Activated CD4-positive, alpha-beta T cell treated with anti-CD3 and anti-CD28 coated beads for 4 hours (primary cell): ENCODE measurements at places on chromosomes 2 and 18.

DNA sequence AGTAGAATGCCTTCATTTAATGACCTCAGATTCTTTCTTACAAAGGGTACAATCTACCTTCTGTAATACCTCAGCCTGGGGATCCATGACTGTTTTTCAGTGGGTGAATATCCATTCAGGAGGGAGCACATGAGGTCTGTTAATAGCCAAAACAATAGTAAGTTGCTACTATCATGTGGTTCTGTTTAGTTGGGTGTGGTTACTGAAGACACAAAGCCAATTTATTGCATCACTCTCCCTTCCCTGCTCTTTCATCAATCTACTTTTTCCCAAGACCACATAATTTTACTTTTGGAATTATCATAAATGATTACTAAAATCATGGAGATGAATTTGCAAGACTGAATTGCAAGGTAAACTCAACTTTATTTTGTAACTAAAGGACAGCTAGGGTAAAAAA is 254.2 kb downstream of the GALNT13 start:
- DNase-seq, result no peak

- no peak for DNase-seq
Observed at GRCh38 chr2:54194761-54195750, 61.0 kb downstream of the TSPYL6 start.

- no peak for DNase-seq
Observed at GRCh38 chr2:80126596-80127189, 177.9 kb downstream of the LRRTM1 start.

DNA sequence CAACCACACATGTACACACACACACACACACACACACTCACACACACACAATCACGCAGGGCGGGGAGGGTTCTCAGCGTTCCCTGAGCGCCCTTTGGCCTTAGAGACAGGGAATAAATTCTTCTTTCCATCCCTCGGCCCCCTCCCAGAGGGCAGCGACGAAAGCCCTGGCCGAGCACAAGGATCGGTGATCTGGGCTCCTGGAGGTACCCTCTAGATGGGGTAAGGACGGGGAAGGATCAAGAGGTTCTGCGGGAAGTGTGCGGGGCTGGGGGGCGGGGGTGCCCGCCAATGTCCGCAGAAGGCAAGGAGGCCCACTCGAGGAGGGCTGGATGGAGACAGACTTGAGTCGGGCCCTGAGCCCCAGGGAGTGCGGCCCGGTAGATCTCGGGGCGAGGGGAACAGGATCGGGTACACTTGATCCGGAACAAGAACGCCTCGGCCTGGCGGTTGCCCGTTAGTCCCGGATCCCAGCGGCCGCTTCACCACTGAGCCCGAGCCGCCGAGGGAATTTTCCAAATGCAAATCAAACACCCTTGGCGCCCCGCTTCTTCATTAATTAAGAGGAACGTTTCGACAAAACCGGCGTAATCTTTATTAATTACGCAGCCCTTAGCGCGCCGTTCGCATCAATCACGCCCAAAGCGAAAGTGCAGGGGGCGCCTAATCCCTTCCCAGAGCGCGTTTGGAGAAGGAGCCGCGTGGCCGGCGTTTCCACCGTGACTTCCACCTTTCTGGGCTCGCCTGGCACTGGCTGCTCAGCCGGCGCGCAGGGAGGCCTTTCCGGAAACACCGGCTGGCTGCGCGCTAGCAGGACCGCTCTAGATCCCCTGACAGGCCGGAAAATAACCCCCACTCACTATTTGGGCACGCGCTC is 7.0 kb upstream of the PAX3 start:
- DNase-seq, result no peak

GRCh38 chr2:30213907-30214463 is 17.3 kb upstream of the LBH start:
- no peak for DNase-seq

GRCh38 chr2:23330214-23330613 is 54.8 kb upstream of the KLHL29 start:
- no peak for DNase-seq

DNA sequence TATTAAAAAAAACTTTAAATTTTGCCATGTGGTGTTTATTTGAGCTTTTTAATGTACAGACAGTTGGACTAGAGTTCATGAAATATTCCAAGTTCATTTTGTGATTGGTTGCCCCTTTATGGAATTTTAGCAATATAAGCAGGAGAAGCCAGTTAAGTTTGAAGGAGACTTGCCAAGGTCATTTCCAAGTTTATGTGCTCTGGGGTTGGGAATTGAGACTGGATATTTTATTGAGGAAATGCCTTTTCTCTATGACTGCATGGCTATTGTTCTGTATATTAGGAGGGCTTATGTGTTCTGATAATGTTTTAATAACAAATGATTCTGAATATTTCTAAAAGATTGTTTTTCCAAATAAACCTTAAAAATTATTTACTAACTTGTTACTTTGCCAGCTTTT is 67.0 kb upstream of the TCF4 start:
- DNase-seq, result no peak

DNA sequence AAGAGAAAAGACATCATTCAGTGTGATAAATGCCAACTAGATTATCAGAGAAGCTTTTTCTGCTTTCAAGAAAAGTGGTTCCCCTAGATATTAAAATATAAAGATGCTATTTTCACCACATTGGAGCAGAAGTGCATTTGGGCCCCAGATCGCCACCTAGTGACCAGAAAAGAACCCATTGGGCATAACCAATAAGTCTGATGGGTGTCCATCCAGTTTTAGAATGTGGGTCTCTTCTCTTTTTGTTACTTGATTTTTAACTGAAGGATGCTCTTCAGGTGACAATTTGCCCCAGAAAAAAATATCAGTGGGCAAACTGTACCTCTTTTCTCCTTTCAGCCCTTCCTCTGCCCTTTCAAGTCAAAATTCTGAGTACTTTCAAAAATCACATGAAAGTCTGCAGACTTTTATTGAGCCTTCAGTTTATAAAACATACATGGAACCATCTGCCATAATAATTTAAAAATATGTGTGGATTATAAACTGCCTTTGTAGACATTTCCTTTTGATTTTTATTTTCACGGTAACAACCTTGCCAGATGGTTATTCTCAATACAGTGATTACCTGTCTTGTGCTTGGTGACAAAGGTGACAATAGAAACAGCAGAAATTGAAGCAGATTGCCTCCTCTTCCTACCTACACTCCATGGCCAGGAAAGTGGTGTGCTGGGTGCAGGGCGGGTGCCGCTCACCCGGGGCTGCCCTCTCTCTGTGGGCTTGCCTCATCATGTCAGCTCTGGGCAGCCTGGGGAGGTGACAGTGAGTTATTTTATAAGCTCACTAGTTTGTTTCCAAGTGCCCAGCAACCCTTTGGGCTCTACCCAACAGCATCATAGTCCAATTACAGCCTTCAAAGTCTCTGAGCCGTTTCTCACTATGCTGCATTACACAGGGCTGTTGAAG is 124.5 kb downstream of the DCDC2C start:
- no peak for DNase-seq

- peak; percentile 22 for DNase-seq
Observed at GRCh38 chr18:58315739-58316215, 271.8 kb downstream of the NEDD4L start.

GRCh38 chr2:38505779-38506178 is 96.9 kb downstream of the HNRNPLL start:
- DNase-seq, result no peak

GRCh38 chr2:222714361-222715241 is 43.1 kb downstream of the MOGAT1 start:
- no peak for DNase-seq

DNA sequence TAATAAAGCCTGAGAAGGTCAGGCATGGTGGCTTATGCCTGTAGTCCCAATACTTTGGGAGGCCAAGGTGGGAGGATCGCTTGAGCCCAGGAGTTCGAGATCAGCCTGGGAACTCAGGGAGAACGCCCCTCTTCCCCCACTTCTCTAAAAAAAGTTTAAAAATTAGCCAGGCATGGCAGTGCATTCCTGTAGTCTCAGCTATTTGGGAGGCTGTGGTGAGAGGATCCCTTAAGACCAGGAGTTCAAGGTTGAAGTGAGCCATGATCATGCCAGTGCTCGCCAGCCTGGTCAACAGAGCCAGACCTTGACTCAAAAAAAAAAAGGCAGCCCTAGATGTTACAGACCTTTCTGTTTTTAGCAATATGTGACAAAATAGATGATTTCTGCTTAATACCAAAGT is 83.4 kb downstream of the AP1S3 start:
- DNase-seq, result no peak

GRCh38 chr18:8537400-8537799 is 71.8 kb upstream of the RAB12 start:
- DNase-seq, result no peak

GRCh38 chr2:232390661-232391060 is 12.1 kb downstream of the ALPP start:
- DNase-seq, result no peak

GRCh38 chr2:9106338-9107167 is 100.1 kb upstream of the ASAP2 start:
- no peak for DNase-seq

GRCh38 chr2:119109866-119110265 is 48.7 kb downstream of the C1QL2 start:
- no peak for DNase-seq

GRCh38 chr2:157932480-157933159 is 56.5 kb upstream of the ACVR1 start:
- DNase-seq, result no peak

DNA sequence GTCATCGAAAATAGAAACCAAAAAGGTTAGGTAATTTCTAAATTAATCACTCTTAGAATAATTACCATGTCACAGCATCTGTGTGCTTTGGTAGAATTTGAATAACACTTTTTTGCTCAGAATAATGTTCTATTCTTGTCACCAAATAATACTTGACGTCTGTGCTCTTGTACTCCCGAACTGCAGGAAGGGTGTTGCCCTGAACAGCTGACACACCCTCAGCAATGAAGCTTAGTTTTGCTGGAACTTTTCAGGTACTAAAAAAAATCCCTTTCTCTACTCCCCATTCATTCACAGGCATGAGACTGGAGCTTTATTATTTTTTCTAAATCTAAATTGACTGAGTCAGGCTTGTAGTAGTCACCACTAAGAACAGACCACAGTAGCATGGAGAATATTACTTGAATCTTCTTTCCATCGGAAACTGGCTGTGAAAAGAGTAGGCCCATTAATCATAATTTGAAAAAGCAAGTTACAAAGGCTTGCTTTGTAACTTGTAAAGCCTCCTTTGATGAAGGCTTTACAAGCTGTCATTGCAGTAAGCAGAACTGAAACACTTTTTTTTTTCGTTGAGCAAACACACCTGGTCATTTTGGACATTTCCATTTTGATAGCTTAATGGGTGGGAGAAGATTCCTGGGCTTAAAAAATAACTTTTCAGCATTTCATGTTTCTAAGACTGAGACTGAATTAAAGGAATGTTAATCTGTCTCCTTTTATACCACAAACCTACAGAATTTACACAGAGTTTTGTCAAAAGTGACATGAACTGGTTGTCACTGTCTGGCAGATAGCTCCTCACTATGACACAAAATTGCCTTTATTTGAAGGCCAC is 70.3 kb upstream of the PELI1 start:
- DNase-seq, result peak; percentile 47

DNA sequence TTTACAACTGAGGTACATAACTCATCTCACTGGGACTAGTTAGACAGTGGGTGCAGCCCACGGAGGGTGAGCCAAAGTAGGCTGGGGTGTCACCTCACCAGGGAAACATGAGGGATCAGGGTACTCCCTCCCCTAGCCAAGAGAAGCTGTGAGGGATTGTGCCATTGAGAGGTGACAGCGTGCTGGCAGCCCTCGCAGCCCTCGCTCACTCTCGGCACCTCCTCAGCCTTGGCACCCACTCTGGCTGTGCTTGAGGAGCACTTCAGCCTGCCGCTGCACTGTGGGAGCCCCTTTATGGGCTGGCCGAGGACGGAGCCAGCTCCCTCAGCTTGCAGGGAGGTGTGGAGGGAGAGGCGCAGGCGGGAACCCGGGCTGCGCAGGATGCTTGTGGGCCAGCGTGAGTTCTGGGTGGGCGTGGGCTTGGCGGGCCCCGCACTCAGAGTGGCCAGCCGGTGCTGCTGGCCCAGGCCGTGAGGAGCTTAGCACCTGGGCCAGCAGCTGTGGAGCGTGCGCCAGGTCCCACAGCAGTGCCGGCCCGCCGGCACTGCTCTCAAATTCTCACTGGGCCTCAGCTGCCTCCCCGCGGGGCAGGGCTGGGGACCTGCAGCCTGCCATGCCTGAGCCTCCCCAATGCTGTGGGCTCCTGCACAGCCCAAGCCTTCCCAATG is 44.5 kb upstream of the FAM110C start:
- DNase-seq, result no peak

DNA sequence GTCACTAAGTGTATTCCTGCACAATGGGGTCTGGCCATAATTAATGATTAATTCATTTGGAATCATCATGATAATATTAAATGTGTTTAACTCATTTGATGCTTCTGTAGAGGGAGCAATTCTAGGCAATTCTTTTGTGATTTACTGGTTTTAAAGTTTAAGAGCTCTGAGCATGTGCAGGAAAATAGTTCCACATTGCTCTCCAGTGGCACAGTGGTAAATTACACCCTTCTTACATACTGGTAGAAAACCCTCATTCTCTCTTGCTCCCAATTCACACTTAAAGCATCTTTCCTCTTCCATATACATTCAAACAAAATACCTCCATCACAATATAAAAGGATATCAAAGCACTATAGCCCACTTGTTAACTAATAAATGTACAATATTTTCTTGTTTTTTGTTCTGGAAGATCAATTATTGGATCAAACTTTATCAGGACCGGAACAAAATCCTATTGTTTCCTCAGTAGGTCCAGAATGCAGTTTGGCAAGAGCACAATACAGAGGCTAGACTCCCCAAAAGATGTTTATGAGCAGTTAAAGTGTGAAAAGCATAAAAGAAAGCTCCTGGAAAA is 844.3 kb downstream of the MBD2 start:
- no peak for DNase-seq

- DNase-seq, result no peak
Observed at GRCh38 chr2:230697676-230698075, 15.0 kb upstream of the CAB39 start.
